ENCODE measurements at places on chromosomes 7 and 10.

DNA sequence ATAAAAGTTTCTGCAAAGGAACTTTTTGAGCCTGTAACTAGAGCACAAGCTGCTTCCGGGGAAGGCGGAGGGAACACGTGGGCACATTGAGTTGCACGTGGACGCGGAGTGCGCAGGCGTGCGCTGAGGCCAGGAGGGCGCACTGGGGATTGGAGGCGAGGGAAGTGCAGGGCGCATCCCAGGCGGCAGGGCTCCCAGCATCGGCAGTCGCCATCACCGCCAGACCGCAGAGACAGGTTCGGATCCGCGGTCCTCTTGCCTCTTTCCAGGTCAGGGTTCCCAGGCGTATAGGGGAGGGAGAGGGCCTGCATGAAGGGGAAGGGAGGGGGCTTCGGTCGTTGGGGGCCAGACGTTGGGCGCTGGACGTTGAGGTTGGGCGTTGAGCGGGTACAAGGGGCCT, at the start of gene TDRD1:
Gene TDRD1 (plus strand): TSS at position 206 of the 400 bp plus-strand sequence. CDS start 8,479 bp downstream, outside the sequence.
- DNase-seq: no peak

DNA sequence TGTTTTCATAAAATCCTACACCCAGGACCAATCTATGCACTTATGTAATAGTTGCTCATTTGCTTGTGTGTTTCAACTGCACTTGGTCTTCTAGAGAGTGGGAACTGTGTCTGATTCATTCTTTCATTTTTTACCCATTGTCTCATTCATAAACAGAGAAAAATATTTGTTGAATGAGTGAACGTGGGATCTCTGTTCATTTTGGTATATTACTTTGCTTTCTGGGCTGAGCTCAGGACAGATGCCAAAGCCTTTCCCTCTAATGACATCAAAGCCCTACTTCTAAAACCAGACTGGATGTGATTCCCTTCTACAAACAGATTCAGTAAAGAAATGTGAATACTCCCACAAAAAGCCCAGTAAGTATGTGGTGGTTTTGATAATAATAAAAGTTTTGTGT, 145.2 kb downstream of the ST7 start:
- DNase-seq: peak; percentile 93

DNA sequence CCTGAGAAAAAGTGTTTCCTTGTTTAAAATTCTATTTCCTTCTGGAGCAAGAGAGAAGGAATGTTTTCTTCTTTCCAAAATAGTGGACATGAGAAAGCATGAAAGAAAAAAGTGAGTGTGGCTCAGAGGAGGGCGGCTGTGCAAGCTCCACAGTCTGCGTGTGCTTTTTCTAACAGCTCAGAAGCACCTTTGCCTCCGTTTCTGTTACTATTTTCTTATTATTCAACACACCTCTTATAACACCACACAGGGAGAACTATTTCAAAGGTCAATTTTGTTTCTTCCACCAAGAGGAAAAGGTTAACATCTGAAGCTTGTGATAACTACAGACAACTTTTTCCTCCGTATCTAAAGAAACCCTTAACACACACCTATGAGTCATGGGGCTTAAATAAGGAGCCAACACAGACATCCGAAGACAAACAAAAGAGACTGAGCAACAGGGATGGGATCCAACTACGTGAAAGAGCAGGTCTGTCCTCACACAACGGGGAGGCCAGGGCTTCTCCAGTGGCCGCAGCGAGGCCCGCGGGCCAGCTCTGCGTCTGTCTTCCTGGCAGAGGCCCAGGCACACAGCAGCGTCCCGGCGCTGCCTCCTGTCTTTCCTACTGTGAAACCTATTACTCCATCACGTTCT, 36.2 kb upstream of the NCAPG2 start:
- DNase-seq: peak; percentile 71

DNA sequence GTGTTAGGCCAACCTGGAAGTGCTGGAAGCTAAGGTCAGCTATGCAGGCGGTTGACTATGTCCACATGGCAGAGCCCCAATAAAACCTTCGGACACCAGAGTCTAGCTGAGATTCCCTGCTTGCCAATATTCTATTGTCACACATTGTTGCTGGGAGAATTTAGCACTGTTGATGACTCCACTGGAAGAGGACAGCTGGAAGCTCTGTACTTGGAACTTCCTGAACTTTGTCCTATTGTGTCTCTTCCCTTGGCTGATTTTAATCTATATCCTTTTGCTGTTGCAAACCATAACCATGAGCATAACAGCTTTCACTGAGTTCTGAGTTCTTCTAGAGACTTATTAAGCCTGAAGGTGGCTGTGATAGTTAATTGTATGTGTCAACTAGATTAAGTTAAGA, 12.0 kb downstream of the XRCC2 start:
- DNase-seq: no peak

Data from fibroblast of upper back skin (primary cell).